Activated CD4-positive, alpha-beta T cell treated with anti-CD3 and anti-CD28 coated beads for 48 hours (primary cell): ENCODE measurements at places on chromosomes 3 and 15.

- no peak for DNase-seq
These were observed 5.4 kb upstream of the RFX7 start for GRCh38 chr15:56249092-56249491.

- DNase-seq: no peak
These were observed 202.3 kb upstream of the STAC start for GRCh38 chr3:36178018-36178417.

GRCh38 chr15:67110958-67111864 is 45.8 kb downstream of the SMAD3 start:
- DNase-seq: no peak

DNA sequence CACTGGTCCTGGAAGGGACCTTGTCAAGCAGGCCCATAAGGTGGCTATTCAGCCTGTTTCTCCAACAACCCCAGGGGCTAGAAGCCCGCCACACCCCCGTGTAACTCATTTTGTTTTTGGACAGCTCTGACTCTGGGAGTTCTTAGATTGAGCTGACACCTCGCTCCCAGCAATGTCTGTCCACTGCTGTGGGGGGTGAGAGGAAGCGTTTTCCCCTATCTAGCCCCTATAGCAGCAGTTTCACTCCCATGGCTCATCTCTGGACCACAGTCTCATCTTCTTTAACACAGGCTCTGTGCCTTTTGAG is 1.1 kb upstream of the PPP1R2 start:
- no peak for DNase-seq

DNA sequence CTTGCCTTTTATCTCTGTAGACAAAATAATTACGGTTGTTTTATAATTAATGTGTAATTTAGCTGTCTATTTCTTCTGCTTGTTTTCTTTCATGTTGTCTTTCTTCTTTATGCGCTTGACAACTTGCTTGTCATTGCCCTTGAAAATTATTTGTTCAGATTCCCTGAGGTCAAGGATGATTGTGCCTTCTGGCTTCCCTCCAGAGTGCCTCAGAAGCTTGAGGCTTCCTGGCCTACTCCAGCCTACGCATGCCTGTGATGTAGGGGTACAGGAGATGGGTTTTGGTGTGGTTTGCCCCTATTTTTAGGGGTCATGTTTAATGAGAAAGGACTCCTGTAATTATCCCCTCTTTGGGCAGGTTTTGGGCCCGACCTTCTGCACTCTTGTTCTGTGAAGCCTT is 231.5 kb downstream of the SV2B start:
- DNase-seq: no peak

DNA sequence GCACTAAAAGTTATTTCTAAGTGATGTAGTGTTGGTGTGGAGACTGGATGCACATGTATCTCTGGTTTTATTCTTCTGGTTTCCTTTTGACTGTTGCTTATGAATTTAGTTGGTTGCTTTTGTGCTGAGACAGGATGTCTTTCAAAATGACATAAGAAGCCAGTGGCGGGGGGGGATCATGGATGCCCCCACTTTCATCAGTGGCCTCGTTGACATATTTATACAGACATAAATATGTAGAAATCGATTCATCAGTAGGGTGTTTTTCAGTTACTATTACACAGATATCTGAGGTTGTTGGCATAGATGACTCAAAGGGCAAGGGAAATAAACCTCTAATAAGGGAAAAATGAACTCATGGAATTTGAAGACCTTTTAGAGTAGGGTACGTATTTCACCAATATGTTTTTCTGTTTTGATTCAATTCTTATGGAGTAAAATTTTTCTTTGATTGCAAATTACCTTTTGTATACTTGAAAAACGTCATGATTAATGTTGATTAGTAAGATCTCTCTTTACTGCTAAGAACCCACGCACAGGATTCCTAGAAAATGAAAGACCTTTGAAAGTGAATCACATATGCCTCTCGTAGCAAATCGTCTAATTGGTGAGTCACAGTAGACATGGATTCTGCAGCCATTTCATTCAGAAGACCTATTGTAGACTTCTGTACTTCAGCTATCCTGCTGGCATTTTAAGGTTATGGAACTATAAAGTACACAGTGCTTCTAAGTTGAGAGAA is 97.4 kb upstream of the RBMS3 start:
- DNase-seq: peak; percentile 56

- no peak for DNase-seq
These were observed 768.1 kb downstream of the GBE1 start for GRCh38 chr3:80993241-80993945.

DNA sequence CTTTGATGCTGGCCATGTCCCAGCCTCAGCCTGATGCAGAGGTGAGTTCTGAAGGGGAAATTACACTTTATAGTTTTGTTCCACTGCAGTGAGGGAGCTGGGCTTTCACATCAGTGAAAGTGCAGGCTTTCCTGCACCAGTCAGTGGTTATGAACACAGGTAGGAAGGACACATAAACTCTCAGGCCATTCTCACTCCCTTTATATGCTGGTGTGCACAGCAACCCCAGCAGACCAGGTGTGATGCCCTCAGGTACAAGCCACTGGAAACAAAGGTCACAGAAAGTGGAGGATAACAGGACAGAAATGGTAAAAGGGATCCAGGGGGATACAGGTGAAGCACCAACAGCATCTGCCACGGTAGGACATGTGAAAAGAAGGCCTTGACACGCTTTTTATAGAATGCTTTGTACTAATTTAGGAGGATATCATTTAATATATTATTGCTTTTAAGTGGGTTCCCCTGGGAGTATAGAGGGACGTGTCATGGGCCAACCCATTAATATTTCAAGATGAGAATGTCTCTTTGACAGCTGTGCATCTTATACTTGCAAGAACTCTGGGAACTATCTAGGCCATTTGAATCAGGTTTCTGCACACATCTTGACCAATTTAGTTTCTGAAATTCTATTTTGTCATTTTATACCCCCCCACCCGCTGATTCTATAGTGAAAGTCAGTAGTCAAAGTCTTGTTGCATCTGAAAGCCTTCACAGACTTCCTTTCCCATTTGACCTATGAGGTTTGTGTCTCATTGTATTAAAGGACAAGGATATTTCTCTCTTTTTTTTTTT is 25.0 kb upstream of the BLM start:
- no peak for DNase-seq

DNA sequence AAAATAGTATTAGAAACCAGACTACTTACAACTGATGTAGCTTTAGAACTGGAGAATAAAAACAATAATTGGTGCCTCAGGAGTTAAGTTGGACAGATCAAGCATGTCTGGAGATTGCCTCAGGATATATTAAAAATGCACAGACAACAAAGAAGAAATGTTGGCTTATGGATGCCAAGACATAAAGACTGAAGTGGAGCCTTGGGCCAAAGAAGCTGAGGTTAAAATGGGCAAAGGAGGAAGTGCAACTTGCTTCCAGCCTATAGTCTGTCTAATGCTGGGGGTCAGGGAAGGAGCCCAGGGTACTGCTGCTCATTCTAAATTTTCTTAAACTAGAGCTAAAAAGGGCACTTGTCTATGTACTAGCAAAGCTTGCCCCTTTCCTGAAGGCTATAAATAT is 77.5 kb downstream of the ESYT3 start:
- DNase-seq: no peak

GRCh38 chr3:194592798-194593752 is 40.1 kb downstream of the TMEM44 start:
- no peak for DNase-seq

DNA sequence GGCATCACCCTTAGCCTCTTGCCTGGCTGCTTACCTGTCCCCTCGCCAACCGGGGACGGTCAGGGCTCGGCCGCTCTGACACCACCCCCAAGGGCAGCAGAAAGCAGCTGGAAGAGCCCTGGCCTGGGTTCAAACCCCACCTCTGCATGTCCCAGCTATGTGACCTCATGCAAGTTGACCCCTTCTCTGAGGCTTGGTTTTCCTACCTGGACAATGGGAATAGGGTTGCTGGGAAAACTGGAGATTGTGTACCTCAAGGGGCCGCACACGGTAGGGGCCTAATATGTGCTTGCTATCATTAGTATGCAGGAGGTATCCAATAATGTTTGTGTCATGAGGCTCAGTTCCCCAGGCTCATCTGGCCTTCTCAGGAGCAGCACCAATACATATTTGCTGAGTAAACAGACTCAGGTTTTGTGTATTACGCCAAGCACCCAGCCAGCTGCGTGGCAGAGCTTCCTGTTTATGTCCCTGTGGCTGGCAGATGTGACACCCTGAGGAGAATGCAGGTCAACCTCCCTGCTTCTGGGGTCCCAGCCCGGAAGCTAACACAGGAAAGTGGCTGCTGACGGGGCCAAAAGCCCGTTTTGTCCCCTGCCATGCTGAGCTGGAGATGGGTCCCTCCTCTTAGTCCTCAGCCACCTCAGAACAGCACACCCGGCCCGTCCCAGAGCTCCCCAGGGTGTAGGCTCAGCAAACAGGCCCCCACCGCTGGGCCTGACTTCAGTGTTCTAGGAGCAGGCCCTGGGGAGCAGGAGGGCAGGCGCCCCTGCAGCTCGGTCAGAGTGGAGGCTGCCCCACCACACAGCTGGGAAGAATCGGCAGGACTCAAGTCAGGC is 29.7 kb downstream of the PLXND1 start:
- peak; percentile 31 for DNase-seq

DNA sequence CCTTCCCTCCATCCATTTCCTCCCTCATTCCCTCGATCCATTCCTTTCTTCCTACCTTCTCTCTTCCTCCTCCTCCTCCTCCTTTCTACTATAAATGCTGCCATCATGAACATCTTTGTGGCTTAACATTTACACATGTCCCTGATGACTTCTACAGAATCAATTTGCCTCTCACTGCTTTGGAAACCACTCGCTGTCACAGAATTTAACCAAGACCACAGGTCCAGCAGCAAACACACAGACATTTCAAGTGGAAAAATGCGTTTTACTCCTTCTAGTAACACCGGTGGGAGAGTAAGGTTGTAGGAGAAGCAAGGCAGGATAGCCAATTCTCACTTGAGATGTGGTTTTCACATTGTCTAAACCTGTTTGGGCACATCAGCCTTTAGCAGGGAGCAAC is 101.4 kb upstream of the LRIG1 start:
- DNase-seq: no peak

- DNase-seq: peak; percentile 22
These were observed 75.9 kb downstream of the VGLL4 start for GRCh38 chr3:11567516-11568467.

- no peak for DNase-seq
These were observed 140.3 kb downstream of the NR2F2 start for GRCh38 chr15:96470681-96471310.

GRCh38 chr3:14210843-14211594 is 32.4 kb downstream of the LSM3 start:
- no peak for DNase-seq
